Endothelial cell of umbilical vein (primary cell): ENCODE measurements at places on chromosomes 2 and 18. TPM values are rescaled to one million over a fixed set of nuclear protein-coding genes. Genes with fewer than 3 reads are reported as not detected.

ITGA4 gene
- total RNA-seq = 2.8 TPM in 2 replicates

PXDN gene
- total RNA-seq = 248 and 308 TPM in 2 replicates

ATOH8 gene
- 12.7 and 12.8 TPM in 2 replicates for total RNA-seq

GPAT2 gene
- total RNA-seq = 6.6 and 14.2 TPM in 2 replicates

THSD7B gene
- total RNA-seq = 0.04 TPM in 1 of 2 replicates, not detected in the other

SH3RF3 gene
- 9.4 and 14.7 TPM in 2 replicates for total RNA-seq

RAPH1 gene
- 56.9 and 59.5 TPM in 2 replicates for total RNA-seq

ALPG gene
- not detected in 2 replicates for total RNA-seq

ONECUT2 gene
- 0.05 and 0.62 TPM in 2 replicates for total RNA-seq

HTR2B gene
- total RNA-seq = 0.55 and 0.93 TPM in 2 replicates

FBLN7 gene
- 2.1 and 3.3 TPM in 2 replicates for total RNA-seq

TUBA4B gene
- not detected in 2 replicates for total RNA-seq

CPO gene
- total RNA-seq = not detected in 2 replicates

D2HGDH gene
- total RNA-seq = 22.3 and 27.9 TPM in 2 replicates

SCN3A gene
- not detected in 2 replicates for total RNA-seq

PTH2R gene
- total RNA-seq = not detected in 2 replicates

FKBP1B gene
- 12.9 and 16.8 TPM in 2 replicates for total RNA-seq

SERPINB13 gene
- not detected in 2 replicates for total RNA-seq

GALNT14 gene
- total RNA-seq = 0.35 and 0.40 TPM in 2 replicates

UGT1A8 gene
- total RNA-seq = not detected in 2 replicates

CNDP2 gene
- total RNA-seq = 121 and 123 TPM in 2 replicates

C2orf66 gene
- 0.27 and 0.39 TPM in 2 replicates for total RNA-seq

UGT1A4 gene
- total RNA-seq = not detected in 2 replicates

C2orf80 gene
- total RNA-seq = not detected in 2 replicates

CRYGD gene
- not detected in 2 replicates for total RNA-seq

NEUROD1 gene
- not detected in 2 replicates for total RNA-seq

ZSWIM2 gene
- not detected in 2 replicates for total RNA-seq

SERPINB4 gene
- not detected in 2 replicates for total RNA-seq

NFATC1 gene
- 26.8 and 30.0 TPM in 2 replicates for total RNA-seq

ACVR1 gene
- total RNA-seq = 33.6 and 38.3 TPM in 2 replicates

CTLA4 gene
- not detected in 2 replicates for total RNA-seq

REG3G gene
- total RNA-seq = not detected in 2 replicates

SKOR2 gene
- not detected in 2 replicates for total RNA-seq

CNNM3 gene
- 13.0 and 13.5 TPM in 2 replicates for total RNA-seq

LDLRAD4 gene
- 6.5 and 7.2 TPM in 2 replicates for total RNA-seq

COLEC11 gene
- total RNA-seq = not detected in 2 replicates

DNAJC5G gene
- total RNA-seq = 0.16 and 0.77 TPM in 2 replicates

BOD1L2 gene
- total RNA-seq = not detected in 2 replicates

LIMS2 gene
- total RNA-seq = 45.7 and 48.3 TPM in 2 replicates

HIBCH gene
- total RNA-seq = 23.2 and 24.7 TPM in 2 replicates

MYCN gene
- 3.6 and 6.8 TPM in 2 replicates for total RNA-seq

IL1F10 gene
- total RNA-seq = not detected in 2 replicates

ASXL3 gene
- 0.27 and 1.7 TPM in 2 replicates for total RNA-seq

SLC19A3 gene
- not detected in 2 replicates for total RNA-seq

RAB27B gene
- total RNA-seq = 0.09 TPM in 1 of 2 replicates, not detected in the other

QPCT gene
- 12.8 and 14.3 TPM in 2 replicates for total RNA-seq

TLX2 gene
- not detected in 2 replicates for total RNA-seq

CHRNG gene
- not detected in 2 replicates for total RNA-seq

G6PC2 gene
- total RNA-seq = not detected in 2 replicates

UGT1A10 gene
- total RNA-seq = not detected in 2 replicates
